GM04504 (cell line): ENCODE measurements at places on chromosomes 13 and 19.

- no peak for DNase-seq
These were observed 6.6 kb upstream of the DDX39A start for GRCh38 chr19:14425696-14426138.

GRCh38 chr13:40126306-40127085 lies 471.0 kb downstream of the COG6 start:
- no peak for DNase-seq

DNA sequence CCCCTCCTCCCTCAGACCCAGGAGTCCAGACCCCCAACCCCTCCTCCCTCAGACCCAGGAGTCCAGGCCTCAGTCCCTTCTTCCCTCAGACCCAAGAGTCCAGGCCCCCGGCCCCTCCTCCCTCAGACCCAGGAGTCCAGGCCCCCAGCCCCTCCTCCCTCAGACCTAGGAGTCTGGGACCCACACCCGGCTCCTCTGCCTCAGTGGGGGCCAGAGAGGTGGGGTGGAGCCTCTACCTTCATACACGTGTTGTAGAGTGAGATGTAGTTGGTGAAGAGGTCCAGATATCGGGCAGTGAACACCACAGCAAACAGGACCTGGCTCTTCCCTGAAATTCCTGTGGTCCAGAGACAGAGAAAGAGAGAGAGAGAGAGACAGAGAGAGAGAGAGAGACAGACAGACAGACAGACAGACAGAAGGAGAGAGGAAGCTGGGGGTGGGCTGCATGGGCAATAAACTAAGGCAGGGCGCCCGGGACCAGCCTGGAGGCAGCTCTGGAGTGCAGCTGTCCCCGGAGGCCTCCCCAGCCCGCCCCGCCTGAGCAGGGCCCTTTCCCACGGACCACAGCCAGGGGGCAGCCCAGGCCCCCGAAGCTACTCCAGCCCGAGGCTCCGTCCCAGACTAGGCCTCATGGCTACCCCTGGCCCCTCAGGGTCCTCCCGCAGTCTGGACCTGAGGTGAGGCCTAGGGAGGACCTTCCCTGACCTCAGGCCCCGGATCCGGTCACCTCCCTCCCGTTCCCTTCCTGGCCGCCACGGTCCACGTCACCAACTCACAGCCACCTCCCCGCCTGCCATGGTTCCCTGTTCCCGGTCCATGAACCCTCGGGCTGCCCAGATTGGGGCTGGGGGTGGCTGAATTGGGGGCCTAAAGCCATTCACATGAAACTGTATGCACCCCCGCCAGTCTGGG lies 907 bp downstream of the KDELR1 start:
- no peak for DNase-seq

- DNase-seq: no peak
These were observed 29.6 kb downstream of the SLC6A16 start for GRCh38 chr19:49295208-49295880.

- no peak for DNase-seq
These were observed 55.3 kb upstream of the SLITRK1 start for GRCh38 chr13:83937579-83937978.

DNA sequence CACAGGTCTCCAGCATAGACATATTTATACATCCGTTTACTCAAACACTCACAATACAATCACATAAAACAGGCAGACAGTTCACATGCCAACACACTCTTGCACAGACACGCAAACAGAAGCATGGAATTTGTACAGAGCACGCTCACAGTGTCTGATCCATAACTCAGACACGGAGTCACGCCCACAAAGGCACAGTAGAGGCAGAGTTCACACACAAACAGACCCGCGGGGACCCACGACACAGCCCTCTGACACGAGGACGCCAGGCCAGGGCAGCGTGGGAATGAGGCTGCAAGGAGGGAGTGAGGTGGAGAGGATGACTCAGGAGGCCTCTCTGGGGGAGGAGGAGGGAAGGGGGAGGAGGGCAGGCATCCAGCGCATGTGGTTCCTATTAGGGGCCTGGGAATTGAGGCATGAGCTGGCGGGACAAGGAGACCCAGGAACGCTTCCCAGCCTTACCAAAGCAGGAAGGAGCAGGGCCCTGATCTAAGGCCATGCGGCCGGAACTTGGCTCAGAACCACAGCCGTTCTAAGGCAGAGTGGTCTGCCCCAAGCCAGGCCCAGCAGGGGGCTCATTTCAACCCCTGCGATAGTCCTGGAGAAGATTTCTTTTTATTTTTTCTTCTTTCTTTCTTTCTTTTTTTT lies 9.1 kb upstream of the OLFM2 start:
- DNase-seq: peak; percentile 100

GRCh38 chr19:6685482-6685881 lies 15.5 kb upstream of the TNFSF14 start:
- no peak for DNase-seq

GRCh38 chr19:33199441-33200265 lies 5.5 kb downstream of the LRP3 start:
- DNase-seq: no peak

DNA sequence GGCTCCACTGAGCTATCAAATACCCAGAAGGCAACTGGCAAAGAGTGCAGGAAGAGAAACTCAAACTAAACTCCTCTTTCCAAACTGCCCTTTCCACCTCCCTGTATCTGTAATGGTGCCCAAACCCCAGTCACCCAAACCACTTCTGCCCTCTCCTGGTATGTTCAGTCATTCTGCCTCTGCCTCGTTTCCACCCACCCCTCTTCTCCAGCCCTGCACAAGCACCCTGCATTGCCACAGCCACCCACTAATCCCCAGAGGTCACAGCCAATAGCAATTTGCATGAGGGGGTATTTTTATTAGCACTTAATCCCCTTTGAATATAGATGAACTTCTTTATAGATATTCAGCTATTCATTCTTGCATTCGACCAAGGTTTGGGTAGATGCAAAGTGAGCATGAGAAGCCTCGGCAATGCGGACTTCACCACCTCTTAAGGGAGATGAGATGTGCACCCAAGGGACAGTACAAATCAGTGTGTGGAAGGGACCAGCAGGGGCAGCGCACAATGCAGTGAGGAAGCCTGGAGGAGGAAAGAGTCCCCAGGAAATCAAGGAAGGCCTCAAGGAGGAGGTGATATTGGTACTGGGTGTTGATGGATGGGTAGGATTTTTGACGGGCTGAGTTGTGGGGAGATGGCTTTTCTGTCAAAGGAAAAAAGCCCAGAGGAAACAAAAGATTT lies 12.4 kb downstream of the TMEM272 start:
- DNase-seq: no peak

GRCh38 chr19:41784312-41784711 lies 12.1 kb upstream of the CEACAM3 start:
- no peak for DNase-seq

- no peak for DNase-seq
These were observed 87.1 kb upstream of the STK24 start for GRCh38 chr13:98664047-98664446.

GRCh38 chr19:57759096-57759495 lies 10.4 kb upstream of the ZNF586 start:
- no peak for DNase-seq

- DNase-seq: no peak
These were observed 61.0 kb upstream of the CEACAM8 start for GRCh38 chr19:42655748-42656147.

GRCh38 chr19:37309834-37310575 lies 60.9 kb upstream of the ZNF527 start:
- no peak for DNase-seq

DNA sequence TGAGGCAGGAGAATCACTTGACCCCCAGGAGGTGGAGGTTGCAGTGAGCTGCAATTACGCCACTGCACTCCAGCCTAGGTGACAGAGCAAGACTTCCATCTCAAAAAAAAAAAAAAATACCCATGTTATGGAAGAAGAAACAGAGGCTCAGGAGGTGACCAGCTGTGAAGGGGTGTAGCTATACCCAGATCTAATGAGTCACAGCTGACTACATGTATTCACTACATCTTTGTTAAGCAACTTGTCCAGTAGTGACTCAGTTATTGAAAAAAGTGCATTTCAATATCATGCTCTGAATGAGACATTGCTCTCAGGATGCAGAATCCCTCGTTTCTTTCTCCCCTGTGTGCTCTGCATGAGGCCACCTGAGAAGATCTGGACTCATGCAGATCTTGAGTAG lies 16.1 kb upstream of the SPART start:
- peak; percentile 61 for DNase-seq

GRCh38 chr19:45321848-45322247 lies 827 bp downstream of the CKM start:
- DNase-seq: no peak

- no peak for DNase-seq
These were observed 4.7 kb downstream of the ALOX5AP start for GRCh38 chr13:30739761-30740642.

GRCh38 chr13:90201676-90202460 lies 1145.6 kb upstream of the MIR17HG start:
- DNase-seq: no peak

- DNase-seq: no peak
These were observed 349 bp downstream of the ZNF98 start for GRCh38 chr19:22421797-22422196.

DNA sequence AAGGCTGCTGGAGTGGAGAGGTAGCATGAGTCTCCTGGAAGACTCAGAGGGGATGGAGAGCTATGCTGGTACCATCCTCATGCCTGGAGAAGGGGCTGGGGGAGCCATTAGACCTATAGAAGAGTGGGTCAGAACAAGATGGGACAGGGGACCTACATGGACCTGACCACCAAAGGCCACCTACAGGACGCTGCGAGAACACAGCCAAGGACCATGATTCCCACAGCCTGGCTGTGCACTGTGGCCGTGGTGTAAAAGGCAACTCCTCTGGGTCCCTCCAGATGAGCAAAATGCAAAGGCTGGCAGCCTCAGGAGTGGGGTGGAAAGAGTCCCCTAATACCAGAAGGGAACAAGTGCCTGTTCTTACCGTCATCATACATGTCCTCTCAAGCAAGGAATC lies 216.2 kb downstream of the SLC7A1 start:
- no peak for DNase-seq

GRCh38 chr13:109593230-109593629 lies 193.2 kb downstream of the IRS2 start:
- DNase-seq: no peak

DNA sequence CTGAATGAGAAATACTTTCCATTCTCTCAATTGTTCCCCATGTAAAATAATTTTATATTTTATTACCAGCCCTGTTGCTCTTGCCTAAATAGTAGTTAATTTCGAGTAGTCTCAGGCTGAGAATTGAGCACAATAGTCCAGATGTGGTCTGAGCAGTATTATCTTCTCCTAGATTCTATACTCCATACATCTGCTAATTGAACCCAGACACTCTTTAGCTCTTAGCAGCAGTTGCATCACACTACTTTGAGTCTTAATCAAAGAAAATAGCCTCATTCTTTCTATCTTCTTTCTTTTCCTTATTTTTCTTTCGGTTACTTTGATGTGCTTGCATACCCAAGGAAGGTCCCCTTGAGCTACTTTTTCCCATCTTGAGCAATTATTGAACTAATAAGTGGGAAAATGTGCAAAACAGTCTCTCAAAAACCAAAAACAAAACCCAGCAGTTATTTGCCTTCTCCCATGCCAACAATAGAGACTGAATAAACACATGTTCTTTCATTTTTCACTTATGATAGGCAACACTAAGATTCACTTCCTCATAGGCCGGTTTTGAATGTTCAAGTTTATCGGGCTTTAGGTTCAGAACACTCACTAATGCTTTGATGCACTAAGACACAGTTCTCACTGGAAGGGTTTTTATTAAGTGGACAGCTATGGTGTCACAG lies 204.5 kb downstream of the POU4F1 start:
- no peak for DNase-seq

- no peak for DNase-seq
These were observed 120.9 kb upstream of the TSC22D1 start for GRCh38 chr13:44697058-44697457.

DNA sequence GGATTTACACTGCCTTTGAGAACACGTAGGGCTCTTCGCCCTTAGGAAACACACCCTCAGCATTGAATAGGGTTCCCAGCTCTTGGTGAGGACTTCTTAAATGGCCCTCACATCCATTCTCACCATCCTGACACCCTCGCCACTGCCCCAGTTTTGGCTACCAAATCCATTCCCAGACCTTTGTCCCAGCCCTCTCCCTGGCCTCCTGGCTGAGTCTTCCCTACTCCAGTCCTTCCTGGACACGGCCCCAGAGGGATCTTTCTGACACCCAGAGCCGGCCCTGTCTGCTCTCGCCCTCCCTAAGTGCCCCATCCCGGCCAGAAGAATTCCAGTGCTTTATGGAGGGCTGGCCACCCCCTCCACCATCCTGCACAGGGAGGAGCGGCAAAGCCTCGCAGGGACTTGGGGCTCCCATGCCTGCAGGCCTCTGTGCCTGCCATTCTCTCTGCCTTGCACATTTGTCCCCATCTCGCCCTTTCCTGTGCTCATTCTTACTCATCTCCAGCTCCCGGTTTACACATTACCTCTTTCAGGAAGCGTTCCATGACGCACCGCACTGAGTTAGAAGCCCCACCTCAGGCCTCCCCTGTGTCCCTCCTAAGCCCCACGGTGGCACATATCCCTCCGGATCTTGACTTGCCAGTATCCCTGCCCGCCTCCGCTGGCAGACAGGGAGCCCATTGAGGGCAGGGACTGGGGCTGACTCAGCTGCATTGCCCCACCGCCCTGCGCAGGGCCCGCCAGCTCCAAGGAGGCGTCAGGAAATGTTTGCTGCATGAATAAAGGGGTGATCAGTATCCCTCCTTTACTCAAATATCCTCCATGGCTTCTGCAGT lies 11.0 kb upstream of the KLK14 start:
- no peak for DNase-seq

DNA sequence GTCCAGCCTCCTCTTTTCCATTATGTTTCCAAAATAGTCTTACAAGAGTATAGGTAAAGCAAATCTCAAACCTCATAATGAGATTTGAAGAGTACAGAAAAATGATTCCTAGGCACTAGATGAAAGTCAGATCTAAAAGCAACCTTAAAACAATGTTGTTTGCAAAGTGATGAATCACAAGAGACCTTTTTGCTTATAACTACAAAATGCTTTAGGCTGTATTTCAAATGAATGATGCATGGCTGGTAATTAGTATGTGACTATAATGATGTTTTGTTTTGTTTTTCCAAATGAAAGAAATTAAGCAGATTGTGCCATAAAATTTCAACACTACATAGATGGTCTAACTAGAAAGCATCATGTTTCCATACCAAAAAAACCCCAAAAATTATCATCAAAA lies 272.7 kb downstream of the DIAPH3 start:
- DNase-seq: no peak

- no peak for DNase-seq
These were observed 1.5 kb upstream of the NTN5 start for GRCh38 chr19:48674216-48674809.
